Effector CD4-positive, alpha-beta T cell (primary cell): ENCODE measurements at places on chromosomes 2 and 18.

- no peak for DNase-seq
Observed at GRCh38 chr2:11576398-11576797, 42.6 kb downstream of the GREB1 start.

DNA sequence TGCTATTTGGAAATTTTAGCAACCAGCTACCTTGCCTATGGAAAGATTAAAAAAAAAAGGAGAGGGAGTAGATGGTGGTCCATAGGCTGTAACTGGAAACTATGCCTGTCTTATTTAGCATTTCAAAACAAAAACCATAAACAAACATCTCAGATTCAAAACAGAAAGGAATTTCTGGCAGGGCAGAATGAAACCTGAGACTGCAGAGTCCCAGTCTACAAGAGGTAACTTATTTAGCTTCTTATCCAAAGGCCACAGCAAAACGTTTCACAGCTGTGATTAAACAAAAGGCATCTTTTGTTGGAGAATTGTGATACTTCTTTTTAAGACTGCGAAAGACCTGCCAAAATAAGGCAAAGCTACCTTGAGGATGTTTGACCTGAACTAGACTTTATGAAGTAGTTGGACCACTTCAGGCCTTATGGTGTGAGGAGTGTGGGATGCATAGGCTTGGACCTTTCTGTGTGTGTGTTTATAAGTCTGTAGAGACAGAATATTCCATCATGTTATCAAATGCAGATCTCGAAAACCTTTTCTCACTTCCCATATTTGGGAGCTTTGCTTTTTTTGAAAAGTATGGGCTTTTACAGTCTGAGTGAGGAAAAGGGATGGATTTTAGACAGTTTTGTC is 11.0 kb downstream of the CRIM1 start:
- DNase-seq: no peak

DNA sequence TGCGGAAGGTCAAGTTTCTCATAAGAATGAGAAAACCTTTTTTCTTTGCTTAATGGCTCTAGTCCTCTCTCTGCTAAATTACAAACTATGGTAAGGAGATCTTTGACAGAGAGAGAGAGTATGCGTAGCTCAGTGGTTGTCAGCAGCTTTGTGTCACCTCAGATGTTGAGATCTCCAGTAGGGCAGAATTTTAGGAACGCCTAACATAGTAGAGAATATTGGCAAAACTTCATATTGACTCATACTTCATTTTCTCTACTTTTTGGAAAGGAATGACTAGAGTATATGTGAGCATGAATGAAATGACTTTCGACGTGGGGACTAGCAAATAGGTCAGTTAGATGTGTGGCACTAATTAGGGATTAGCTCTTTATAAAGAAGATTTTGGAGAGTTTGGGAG is 64.0 kb downstream of the WDR7 start:
- no peak for DNase-seq

- DNase-seq: no peak
Observed at GRCh38 chr2:24075259-24075658, 867 bp downstream of the SF3B6 start.

DNA sequence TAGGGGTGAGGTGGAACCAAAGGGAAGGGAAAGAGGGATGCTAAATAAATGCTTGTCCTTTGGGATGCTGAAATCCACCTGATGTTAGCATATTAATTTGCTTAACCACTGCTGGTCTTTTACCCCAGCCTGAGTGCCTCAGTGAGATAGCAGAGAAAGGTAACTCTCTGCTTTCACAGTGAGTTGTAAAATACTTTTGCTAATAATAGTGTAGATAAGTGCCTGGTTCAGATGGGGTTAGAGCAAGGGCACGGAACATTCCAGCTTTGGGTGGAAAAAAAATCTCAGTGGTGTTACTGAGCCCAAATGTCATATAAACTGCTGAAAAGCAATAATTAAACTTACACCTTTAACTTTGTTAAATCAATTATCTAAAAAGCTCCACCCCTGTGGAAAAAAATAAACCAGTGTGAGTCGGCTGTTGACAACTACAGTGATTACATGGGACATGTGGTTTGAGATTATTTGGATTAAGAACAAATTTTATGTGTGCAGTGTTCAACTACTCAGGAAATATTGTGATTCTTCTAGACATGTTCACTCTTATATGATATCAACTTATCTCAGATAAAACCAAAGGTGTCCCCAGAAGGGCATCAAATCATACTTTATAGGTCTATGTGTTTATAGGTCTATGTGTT is 21.1 kb upstream of the RND3 start:
- no peak for DNase-seq

DNA sequence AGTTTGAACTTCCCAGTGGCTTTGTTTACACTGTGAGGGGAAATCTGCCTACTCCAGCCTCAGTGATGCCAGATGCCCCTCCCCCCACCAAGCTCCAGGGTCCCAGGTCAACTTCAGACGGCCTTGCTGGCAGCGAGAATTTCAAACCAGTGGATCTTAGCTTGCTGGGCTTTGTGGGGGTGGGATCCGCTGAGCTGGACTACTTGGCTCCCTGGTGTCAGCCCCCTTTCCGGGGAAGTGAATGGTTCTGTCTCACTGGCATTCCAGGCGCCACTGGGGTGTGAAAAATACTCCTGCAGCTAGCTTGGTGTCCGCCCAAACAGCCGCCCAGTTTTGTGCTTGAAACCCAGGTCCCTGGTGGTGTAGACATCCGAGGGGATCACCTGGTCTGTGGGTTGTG is 70.0 kb upstream of the NEUROD1 start:
- no peak for DNase-seq

GRCh38 chr18:61402726-61403125 is 69.5 kb downstream of the CDH20 start:
- no peak for DNase-seq
